ENCODE measurements at places on chromosomes 1 and 21. TPM values are rescaled to one million over a fixed set of nuclear protein-coding genes. Genes with fewer than 3 reads are reported as not detected.

The SLAMF9 gene
- total RNA-seq, result not detected

The HTR6 gene
- total RNA-seq, result not detected

The PLXNA2 gene
- 16.2 TPM for total RNA-seq

The THEM5 gene
- total RNA-seq, result not detected

The TFB2M gene
- 9.9 TPM for total RNA-seq

The TBX19 gene
- 0.65 TPM for total RNA-seq

The OR2L8 gene
- total RNA-seq, result not detected

The STIL gene
- total RNA-seq, result 0.88 TPM

The SLAMF6 gene
- total RNA-seq, result 0.42 TPM

The RGS1 gene
- 2.6 TPM for total RNA-seq

The CACNA1S gene
- total RNA-seq, result 0.06 TPM

The BACE2 gene
- 34.0 TPM for total RNA-seq

The GNG12 gene
- total RNA-seq, result 33.5 TPM

Measured in right cardiac atrium (tissue), 5 donors.